ENCODE measurements at places on chromosomes 5 and 9. TPM values are rescaled to one million over a fixed set of nuclear protein-coding genes. Genes with fewer than 3 reads are reported as not detected.

DNA sequence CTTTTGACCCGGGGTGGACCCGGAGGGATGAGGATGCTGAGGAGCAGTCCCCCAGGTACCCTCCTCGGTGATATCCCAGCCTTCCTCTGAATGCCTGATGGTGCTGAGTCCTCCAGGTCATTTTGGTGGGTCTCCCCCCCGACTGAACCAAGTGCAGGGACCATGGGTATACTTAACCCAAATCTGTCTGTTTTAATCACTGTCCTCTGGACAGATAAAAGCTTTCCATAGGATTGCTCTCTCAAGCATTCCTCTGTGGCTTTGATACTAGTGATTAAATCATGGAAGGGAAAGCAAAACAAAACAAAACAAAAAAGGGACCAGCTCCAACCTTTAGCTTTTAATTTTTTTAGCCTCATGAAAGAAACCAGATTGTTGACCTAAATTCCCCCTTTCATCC lies 26.0 kb downstream of the PAPPA start:
- no peak for DNase-seq

- no peak for DNase-seq
Observed at GRCh38 chr5:55853818-55854217, 2.7 kb downstream of the IL31RA start.

- no peak for DNase-seq
Observed at GRCh38 chr9:89408628-89409101, 89.2 kb downstream of the SEMA4D start.

DNA sequence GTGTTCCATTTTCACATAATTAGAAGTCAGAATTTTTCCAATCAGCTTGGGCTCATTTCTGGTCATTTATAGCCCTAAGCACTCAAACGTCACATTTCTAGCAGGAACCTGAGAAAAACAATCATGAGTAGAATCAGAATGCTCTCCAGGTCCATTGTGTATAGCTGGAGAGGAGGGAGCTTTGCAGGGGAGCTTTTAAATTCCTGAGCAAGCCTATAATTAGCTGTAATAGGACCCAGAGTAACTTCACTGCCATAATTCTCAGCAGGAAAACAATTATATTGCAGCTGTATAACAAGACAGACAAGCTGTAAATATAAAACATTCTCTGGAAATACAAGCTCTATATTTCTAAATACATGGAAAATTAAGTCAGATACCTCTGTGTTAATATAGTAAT lies 637.6 kb upstream of the SGCD start:
- DNase-seq = no peak

- no peak for DNase-seq
Observed at GRCh38 chr5:160931283-160931682, 79.3 kb upstream of the ATP10B start.

- no peak for DNase-seq
Observed at GRCh38 chr9:105690742-105691141, 3.6 kb upstream of the TMEM38B start.

GRCh38 chr9:126151031-126151685 lies 175.5 kb upstream of the MVB12B start:
- DNase-seq = peak; percentile 74

- DNase-seq = no peak
Observed at GRCh38 chr9:120741701-120742100, 27.4 kb upstream of the MEGF9 start.

- DNase-seq = no peak
Observed at GRCh38 chr5:159861086-159861485, 55.2 kb upstream of the ADRA1B start.

DNA sequence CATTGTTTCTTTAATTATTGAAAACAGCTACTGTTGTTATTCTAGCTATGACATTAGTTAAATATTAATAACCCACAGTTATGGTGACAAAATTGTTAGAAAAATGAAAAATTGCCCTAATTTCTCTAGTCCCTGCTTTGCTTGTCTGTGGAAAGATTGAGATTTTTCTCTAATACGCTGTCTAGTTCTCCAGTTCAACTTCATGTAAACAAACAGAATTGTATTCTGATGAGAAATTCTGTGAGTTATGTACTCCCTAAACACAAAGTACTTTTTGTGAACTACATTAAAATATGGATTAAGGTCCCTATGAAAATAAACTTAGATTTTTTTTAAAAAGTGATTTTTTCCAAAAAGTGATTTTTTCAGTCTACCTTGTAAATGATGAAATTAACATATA lies 8.7 kb downstream of the SLF1 start:
- no peak for DNase-seq

GRCh38 chr9:133366435-133366834 lies 9.4 kb downstream of the SURF4 start:
- DNase-seq = no peak

DNA sequence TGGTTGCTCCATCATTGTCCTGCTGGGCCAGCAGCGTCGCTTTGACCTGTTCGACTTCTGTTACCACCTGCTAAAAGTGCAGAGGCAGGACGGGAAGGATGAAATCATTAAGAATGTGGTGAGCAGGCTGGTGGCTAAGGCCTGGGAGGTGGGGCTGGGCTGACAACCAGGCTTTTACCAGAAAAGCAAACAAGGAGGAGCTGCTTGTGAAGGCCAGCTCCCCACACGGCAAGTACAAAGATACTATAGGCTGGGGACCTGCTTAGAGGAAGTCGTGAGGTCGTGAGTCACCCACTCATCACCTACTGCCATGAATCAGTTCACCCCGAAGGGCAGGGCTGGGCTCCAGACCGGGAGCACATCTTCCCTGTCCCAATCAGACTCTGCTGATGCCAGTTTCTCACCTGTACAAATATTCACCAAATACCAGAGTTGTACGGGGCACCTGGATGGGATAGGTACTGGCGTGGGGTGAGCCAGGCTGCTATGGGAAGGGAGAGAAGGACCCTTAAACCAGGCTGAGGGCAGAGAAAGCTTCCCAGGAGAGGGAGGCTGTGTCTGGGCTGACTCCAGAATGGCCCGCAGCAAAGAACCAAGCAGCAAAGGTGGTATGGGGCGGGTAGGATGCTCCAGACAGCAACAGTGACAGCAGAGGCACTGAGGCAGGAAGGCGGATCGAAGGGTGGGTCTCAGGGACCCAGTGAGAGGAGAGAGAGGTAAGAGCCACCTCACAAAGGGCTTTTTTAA lies 69.3 kb upstream of the NIPAL4 start:
- DNase-seq = no peak

GRCh38 chr5:179438461-179438860 lies 93.2 kb upstream of the ADAMTS2 start:
- no peak for DNase-seq

GRCh38 chr9:75715360-75715759 lies 175.1 kb upstream of the PCSK5 start:
- no peak for DNase-seq

DNA sequence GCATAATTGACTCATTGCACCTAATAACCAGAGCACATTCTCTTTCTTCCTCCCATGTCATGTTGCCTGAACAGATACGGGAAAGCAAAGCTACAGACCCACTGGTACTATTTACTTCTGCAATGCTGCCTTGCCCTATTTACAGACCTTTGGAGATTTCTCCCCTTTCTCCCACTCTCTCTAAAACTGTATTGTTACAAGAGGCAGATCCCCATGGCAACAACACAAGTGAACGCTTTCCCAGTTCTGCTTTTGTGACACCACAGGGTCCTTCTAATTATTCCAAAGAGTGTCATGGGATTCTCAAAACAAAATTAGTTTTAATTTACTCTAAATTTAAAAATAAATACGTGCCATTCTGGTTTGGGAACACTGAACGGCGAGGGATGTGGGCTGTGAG lies 104.7 kb downstream of the KCTD16 start:
- no peak for DNase-seq

DNA sequence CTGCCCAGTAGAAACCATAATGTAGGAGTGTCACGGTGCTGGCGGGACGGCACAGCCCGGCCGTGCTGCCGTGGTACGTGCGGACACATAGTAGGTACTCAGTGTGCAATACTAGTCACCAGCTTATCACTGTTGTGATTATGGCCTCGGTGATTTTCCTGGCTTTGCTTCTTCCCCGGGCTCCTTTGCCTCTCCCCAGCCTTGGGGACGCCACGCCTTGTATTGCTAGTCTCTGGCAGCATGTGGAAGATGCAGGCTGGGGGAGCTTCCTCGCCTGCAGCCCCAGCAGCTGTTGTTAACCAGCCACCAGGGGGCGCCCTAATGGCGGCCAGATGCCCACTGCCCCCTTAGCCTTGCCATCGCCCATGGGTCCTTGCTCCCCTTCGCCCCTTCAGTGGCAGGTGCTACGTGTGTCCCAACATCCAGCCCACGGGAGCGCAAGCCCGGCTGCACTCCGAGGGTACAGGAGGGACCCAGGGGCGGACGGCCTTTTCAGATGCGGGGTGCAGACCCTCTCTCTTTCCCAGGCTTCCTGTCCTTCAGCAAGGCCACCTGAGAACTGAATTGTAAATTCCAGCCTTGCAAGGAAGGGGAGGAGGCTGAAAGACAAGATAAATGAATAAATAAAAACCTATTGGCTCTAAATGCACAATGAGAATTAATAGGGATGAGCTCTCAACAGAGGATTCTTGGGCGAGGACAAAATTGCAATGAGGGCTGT lies 8.0 kb downstream of the NTNG2 start:
- no peak for DNase-seq

DNA sequence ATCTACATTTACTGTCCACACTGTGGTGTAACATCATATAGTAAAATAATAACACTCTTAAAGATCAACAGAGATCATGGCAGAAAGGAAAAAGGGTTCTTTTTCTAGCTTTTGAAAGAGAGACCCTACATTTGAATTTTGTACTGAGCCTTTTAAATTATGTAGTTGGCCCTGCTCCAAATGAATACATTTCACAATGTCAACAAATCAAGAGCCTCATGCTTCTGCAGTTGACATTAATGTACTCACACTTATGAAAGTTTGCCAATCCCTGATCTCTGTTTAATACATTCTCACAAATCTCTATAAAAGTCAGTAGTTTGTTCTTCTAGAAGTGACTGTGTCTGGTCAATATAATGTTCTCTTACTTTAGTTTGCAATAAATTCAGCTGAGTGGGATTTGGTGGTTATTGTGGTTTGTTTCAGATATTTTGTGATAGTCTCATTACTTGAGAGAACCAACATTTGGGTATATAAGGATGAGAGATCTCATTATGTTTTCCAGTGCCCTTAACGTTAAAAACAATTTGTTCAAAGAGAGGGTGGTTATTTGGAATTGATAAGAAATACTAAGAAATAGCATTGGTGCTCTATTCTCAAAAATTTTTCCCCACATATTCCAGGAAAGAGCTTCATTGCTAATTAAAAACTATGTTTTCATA lies 277.8 kb upstream of the FTMT start:
- no peak for DNase-seq

GRCh38 chr9:8304720-8305119 lies 505.1 kb upstream of the DMAC1 start:
- DNase-seq = no peak

DNA sequence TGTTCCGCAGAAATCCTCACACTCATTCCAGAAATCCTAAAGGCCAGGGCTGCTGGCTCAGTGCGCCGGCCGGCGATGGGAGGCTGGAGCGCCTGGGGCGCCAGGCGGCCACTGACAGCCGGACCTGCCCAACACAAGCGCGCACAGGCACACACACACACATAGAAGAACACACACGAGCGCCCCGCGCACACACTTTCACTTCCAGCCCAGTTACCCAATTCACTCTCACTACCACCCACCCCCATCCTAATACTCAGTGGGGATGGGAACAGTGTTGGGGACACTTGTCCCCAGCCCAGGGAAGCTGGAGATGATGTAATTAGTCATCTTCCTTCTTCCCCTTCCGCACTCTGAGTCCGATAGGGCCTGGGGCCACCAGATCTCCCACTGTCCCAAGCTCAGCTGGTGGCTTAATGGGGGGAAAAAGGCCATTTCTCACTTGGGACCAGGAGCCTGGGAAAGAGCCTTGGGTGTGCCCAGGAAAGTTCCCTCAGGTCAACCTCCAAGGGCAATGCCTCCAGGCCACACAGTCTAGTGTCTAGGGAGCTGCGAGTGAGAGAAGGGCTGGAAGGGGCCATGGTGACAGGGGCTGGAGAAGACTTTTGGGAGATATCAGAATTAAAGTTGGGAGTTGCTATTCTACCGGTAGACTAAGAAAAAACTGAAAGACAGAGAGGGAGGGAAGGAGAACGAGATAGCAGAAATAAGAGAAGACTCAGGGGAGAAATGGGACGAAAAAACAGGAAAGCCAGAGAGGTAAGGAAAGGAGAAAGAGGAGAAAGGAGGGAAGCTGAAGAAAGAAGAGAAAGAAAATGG lies 1.7 kb downstream of the EBF1 start:
- DNase-seq = no peak

- DNase-seq = no peak
Observed at GRCh38 chr9:131319486-131319885, 30.0 kb downstream of the PLPP7 start.

GRCh38 chr5:153135411-153135810 lies 355.1 kb upstream of the GRIA1 start:
- DNase-seq = no peak

DNA sequence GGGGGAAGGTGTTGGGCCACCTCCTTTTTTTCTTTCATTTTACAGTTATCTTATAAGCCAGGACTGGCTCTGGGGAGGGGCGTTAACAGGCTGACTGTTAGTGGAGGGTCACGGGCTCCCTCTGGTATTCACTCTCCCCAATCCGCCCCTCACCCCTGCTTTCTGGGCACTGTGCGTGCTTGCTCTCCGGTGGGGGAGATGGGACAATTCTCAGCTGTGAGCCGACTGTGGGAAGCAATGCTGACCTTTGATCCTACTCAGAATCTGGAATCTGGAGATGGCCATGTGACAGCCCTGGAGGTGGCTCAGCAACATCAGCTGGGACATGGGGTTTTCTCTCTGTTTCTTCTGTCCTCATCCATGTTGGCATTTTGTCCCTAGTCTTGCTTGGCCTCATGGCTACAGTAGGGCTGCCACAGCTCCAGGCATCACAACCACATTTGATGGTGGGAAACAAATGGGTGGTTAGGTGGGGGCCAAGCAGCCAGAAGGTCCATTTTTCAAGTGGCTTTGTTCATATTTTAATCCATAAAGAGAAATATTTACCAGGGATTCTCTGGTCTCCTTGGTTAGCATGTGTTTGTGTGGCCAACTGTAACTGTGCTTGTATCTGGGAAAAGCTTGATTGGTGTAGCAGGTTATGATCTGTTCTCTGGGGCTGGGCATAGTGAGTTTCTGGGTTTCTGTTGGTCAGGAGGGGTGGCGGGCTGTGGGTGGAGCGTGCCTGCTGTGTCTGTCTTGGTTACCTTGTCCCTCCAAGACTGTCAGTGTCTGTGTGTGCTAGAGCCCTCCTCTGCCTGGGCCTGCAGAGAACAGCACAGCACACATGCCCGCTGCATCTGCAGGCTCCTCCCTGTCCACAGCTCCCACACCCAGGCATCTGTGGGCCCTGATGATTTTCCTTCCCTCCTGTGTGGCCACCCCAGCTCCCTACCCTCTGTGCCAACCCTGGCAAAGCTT lies 12.4 kb downstream of the WNK2 start:
- no peak for DNase-seq

- no peak for DNase-seq
Observed at GRCh38 chr5:94841598-94842322, 223.3 kb downstream of the SLF1 start.

GRCh38 chr5:756865-757345 lies 27.6 kb downstream of the ZDHHC11B start:
- no peak for DNase-seq

SEC61B gene
- 170 TPM for total RNA-seq

WWC1 gene
- total RNA-seq = 11.2 TPM

SPATA31E1 gene
- total RNA-seq = not detected

EIF4E1B gene
- not detected for total RNA-seq

ST8SIA4 gene
- 1.7 TPM for total RNA-seq

HSDL2 gene
- total RNA-seq = 83.8 TPM

Data from left lobe of liver (tissue), 2 donors.